ENCODE measurements at places on chromosomes 1 and 21.

- no peak for DNase-seq
These were observed 24.5 kb upstream of the NTNG1 start for GRCh38 chr1:107116306-107116790.

GRCh38 chr1:39277879-39278278 is 73.4 kb downstream of the MACF1 start:
- DNase-seq: no peak

DNA sequence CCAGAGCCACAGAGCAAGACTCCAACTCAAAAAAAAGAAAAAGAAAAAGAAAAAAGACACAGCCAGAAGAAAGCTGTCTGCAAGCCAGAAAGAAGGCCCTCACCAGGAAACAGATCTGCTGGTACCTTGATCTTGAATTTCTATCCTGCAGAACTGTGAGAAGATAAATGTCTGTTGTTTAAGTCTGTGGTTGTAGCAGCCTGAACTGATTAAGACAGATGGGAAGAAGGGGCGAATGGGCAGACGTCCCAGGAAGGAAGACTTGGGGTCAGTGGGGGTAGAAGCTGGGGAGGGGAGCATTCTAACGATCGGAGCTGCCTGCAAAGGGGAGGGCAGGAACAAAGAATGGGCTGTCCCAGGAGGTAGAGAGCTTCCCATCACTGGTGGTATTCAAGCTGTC is 6.3 kb downstream of the SLC2A7 start:
- no peak for DNase-seq

DNA sequence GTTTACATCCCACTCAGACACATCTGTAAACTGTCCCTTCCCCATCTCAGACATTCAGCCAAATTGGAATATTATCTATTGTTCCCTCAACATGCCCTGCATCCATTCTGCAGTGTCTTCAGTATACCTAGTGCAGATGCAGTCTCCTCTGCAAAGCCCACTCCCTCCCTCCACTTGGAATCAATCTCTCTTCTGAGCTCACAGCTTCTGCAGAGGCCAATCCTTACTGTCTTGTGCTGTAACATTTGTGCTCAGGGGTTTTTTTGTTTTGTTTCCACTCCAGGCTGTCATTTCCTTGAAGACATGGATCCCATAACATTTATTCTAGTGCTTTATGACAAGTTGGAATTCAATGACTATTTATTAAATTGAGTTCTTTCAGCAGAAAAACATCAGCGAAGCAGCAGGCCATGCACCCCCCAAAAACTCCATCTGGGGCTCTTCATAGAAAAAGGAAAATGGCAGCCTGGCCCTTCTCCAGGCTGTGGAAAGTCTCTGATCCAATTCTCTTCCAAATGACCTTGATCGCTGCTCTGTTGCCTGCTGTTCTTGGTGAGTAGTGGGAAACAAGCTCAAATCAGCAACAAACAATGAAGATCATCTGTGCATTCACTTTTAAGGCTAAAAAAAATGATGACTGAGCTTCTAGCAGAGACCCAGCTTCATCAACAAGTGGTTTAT is 8.7 kb downstream of the C4BPA start:
- DNase-seq: no peak
